ENCODE measurements at places on chromosomes 4 and X. TPM values are rescaled to one million over a fixed set of nuclear protein-coding genes. Genes with fewer than 3 reads are reported as not detected.

Gene LINC00632
- total RNA-seq, result 21.1 TPM

Gene SMPX
- total RNA-seq, result not detected

Gene LPAR4
- total RNA-seq, result 0.16 TPM

GRCh38 chr4:19278665-19279064, 973.0 kb upstream of the SLIT2 start:
- no peak for DNase-seq
- no peaks in the 10 kb centered on the region for H3K27me3 ChIP-seq
- H3K36me3 ChIP-seq, result no peaks in the 10 kb centered on the region
- no peak overlapping the region for H3K27ac ChIP-seq

DNA sequence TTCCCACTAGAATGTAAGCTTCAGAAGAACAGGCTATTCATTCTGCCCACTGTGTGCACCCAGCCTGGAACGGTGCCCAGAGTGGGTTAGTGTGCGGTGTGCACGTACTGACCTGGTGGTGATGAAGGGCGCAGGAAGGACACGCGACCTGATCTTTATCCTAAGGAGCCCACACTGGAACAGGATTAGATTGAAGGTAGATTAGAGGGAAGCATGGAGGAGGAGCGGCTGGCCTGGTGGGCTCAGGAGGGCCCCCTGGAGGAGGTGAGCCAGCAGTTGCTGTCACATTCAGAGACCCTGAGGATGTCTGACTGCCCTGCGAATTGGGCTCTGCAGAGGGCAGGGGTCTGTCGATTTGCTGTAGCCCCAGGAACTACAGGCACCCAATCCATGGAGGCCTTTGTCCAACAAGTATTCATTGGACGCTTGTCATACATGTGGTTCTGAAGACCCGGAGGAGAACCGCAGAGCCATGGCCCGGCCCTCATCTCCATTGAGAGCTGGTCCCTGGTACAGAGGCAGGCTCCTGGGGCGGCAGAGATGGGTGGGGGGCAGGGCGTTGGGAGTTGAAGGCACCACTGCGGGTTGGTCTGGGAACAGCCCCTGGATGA, 73.2 kb downstream of the HTRA3 start:
- H3K4me3 ChIP-seq, result no peak overlapping the region
- H3K36me3 ChIP-seq, result no peaks in the 10 kb centered on the region
- no peaks in the 10 kb centered on the region for H3K27me3 ChIP-seq
- H3K4me1 ChIP-seq, result no peaks in the 10 kb centered on the region

GRCh38 chr4:121960818-121961217, 9.0 kb upstream of the TRPC3 start:
- no peak for DNase-seq
- peaks cover 15% of the 10 kb centered on the region for H3K4me1 ChIP-seq
- no peaks in the 10 kb centered on the region for H3K36me3 ChIP-seq
- H3K4me3 ChIP-seq, result no peak overlapping the region

DNA sequence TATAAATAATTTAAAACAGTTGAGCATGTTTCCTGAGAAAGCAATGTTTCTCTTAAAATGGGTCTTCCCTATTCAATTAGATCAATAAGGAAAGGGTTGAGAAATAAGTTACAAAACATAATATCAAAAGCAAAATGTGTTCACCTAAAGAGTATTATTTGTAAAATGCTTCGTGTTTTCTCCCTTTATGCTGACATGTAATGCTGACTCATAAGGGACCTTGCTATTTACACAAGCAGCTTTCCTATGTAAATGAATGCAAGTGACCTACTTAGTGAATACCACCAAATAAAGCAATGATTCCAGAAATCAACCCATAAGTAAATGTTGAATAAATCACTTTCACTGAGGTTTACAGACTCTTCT, 91.5 kb downstream of the ELOVL6 start:
- no peak for DNase-seq
- no peak overlapping the region for H3K27ac ChIP-seq
- no peak overlapping the region for H3K4me3 ChIP-seq
- no peaks in the 10 kb centered on the region for H3K27me3 ChIP-seq

DNA sequence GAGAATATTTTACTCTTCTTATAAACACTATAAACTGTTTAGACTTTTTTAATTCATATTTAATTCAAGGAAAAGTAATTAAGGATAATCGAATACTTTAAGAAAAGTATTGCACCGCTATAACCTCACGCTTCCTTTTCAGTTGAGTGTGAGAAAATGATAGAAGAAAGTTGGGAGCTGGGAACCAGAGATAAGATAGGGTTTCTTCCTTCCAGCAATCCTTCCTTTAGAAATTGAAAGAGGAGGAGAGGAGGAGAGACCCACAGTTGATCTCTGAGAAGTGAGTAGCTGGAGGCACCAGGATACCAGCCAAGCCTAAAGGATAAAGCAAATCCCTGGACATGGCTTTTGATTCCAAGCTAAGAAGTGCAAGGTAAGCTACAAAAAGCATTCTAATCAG, 242.3 kb upstream of the NOCT start:
- DNase-seq, result no peak
- no peak overlapping the region for H3K27ac ChIP-seq
- H3K4me3 ChIP-seq, result no peak overlapping the region
- H3K4me1 ChIP-seq, result no peaks in the 10 kb centered on the region
- no peaks in the 10 kb centered on the region for H3K36me3 ChIP-seq
- no peaks in the 10 kb centered on the region for H3K27me3 ChIP-seq

- DNase-seq, result no peak
- no peaks in the 10 kb centered on the region for H3K36me3 ChIP-seq
- no peak overlapping the region for H3K4me3 ChIP-seq
- no peaks in the 10 kb centered on the region for H3K27me3 ChIP-seq
Measured at GRCh38 chr4:144104509-144105130, 35.9 kb downstream of the GYPA start.

Data from transverse colon (tissue), 4 donors.